ENCODE measurements at places on chromosomes 3 and 15. TPM values are rescaled to one million over a fixed set of nuclear protein-coding genes. Genes with fewer than 3 reads are reported as not detected.
A peak's percentile ranks its signal among the peaks of the same experiment; 100 is the strongest.

ANKRD63 gene
- total RNA-seq = not detected

IL12A gene
- 0.91 TPM for total RNA-seq

SH2D7 gene
- not detected for total RNA-seq

COPB2 gene
- 118 TPM for total RNA-seq

ZNF639 gene
- 44.7 TPM for total RNA-seq

DNA sequence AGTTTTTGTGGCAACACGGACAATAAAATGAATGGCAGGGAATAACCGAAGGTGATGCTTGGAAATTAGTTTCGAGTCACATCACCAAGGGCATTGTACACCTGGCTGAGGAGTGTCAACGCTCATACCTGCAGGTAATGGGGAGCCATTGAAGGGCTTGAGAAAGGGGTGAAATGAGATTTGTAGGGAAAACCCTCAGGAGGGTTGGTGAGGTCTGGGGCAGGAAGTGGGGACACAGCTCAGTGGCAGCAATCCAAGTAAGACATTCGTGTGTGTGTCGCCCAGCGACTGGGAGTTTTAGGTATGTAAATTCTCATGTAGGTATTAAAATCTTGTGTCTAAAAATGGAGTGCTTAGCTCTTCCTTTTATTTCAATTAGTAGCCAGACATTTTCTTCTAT is 14.3 kb downstream of the PARP14 start:
- no peak for DNase-seq
- no peak overlapping the region for H3K27ac ChIP-seq
- no peaks in the 10 kb centered on the region for H3K36me3 ChIP-seq
- H3K4me3 ChIP-seq = no peak overlapping the region
- no peaks in the 10 kb centered on the region for H3K27me3 ChIP-seq

DNA sequence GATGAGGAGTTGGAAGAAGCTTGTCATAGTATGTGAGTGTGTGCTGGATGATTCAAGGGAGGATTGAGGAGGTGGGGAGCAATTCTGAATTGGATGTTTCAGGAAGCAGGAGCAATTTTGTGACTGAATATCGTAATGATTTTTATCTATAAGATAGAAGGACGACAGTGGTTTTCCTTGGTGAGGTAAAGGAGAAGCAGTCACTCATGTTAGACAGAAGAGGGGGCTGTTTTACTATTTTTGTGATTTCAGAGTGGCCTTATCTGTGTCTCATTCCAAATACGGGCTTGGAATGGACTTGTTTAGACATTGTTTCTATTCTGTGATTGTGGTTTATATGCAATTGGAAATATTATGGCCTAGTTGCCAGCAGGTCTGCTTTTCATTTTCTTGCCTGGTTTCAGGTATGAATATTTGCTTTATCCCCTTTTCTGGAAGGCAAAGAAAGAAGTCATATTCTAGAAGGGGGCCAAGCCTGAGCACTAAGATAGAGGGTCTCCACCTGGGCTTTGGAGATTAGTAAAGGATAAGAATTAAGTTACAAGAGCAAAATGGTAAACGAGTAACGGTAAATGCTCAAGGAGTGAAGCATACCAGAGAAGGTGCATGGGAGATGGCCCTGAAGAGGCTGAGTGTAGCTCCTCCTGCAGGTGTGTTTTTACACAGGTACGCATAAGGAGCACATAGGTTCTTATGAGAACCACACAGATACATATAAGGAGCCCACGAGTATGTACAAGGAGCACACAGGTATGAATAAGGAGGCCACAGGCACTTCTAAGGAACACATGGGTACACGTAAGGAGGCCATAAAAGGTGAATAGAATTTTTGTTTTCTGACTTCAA is 124.6 kb upstream of the KCNAB1 start:
- no peak overlapping the region for H3K4me3 ChIP-seq
- no peak for DNase-seq
- H3K36me3 ChIP-seq = no peaks in the 10 kb centered on the region
- H3K4me1 ChIP-seq = no peaks in the 10 kb centered on the region

GRCh38 chr3:16978234-16978920 is 93.6 kb downstream of the PLCL2 start:
- peaks cover 16% of the 10 kb centered on the region for H3K4me1 ChIP-seq
- no peaks in the 10 kb centered on the region for H3K36me3 ChIP-seq
- H3K27me3 ChIP-seq = no peaks in the 10 kb centered on the region

DNA sequence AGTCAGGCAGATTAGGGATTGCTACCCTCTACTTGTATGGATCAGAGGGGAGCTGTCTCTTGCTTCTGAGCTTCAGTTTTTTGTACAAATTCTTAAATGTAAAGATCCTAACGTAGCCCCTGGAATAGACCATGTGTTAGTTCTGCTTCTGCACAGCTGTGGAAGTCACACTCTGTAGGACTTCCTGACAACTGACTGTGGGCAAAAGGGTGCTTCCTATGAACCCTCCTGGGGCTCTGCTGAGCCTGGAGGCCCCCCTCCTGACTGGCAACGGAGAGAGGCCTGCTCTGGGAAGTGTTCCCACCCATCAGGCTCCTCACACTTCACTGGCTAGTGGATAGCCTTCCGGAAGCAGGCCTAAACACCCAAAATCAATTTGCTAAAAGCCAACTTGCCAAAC is 131.0 kb downstream of the RPLP1 start:
- no peaks in the 10 kb centered on the region for H3K36me3 ChIP-seq
- no peak overlapping the region for H3K27ac ChIP-seq
- no peak overlapping the region for H3K4me3 ChIP-seq

GRCh38 chr3:94482686-94483085 is 419.8 kb downstream of the NSUN3 start:
- no peak overlapping the region for H3K4me3 ChIP-seq
- H3K36me3 ChIP-seq = no peaks in the 10 kb centered on the region
- H3K27me3 ChIP-seq = no peaks in the 10 kb centered on the region
- no peak for DNase-seq
- peaks cover 7% of the 10 kb centered on the region for H3K4me1 ChIP-seq
- no peak overlapping the region for H3K27ac ChIP-seq

- H3K4me1 ChIP-seq = peaks cover 8% of the 10 kb centered on the region
- no peak for DNase-seq
- no peaks in the 10 kb centered on the region for H3K27me3 ChIP-seq
- H3K36me3 ChIP-seq = no peaks in the 10 kb centered on the region
Measured at GRCh38 chr3:186235554-186235953, 126.5 kb downstream of the DGKG start.

DNA sequence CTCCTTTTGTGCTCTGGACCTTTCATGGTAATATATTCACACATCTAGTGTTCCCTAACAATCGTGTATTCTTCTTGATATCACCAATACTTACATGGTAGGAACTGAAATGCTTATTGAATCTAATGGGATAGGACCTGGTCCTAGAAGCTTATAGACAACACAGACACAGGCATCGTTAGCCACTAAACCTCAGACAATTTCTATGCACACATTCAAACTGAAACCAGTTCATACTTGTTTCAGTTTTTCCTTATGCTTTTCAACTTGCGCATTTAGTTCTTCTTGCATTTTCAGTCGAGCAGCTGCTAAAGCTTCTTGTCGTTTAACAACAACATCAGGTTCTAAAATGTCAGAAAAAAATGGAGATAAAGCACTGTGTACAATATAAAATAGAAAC is 2.3 kb downstream of the SELENOS start:
- no peak overlapping the region for H3K27ac ChIP-seq
- H3K4me1 ChIP-seq = peaks cover 9% of the 10 kb centered on the region
- H3K4me3 ChIP-seq = no peak overlapping the region
- H3K27me3 ChIP-seq = no peaks in the 10 kb centered on the region

DNA sequence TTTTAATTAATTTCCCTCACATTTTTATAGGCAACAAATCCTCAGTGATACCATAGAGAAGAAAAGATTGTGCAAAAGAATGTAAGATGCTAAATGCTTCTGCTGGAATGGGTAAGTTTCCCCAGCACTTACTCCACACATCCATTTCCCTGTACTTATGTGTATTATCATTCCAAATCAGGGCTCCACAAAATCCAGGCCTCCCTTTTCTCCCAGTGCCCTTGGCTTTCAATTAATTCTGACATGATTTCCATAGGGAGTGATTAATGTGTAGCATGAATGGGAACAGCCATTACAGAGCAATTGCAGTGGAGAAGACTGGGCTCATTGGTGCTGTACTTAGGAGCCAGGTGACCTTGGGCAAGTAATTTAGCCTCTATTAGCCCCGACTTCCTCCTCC is 41.3 kb upstream of the UBE2E1 start:
- no peak overlapping the region for H3K27ac ChIP-seq
- no peak for DNase-seq
- H3K36me3 ChIP-seq = no peaks in the 10 kb centered on the region
- peaks cover 9% of the 10 kb centered on the region for H3K4me1 ChIP-seq
- H3K27me3 ChIP-seq = no peaks in the 10 kb centered on the region
- H3K4me3 ChIP-seq = no peak overlapping the region

GRCh38 chr3:194058189-194058571 is 77.8 kb upstream of the HES1 start:
- no peaks in the 10 kb centered on the region for H3K36me3 ChIP-seq
- DNase-seq = peak; percentile 57
- H3K4me3 ChIP-seq = peak overlapping the region; percentile 41
- no peaks in the 10 kb centered on the region for H3K4me1 ChIP-seq

DNA sequence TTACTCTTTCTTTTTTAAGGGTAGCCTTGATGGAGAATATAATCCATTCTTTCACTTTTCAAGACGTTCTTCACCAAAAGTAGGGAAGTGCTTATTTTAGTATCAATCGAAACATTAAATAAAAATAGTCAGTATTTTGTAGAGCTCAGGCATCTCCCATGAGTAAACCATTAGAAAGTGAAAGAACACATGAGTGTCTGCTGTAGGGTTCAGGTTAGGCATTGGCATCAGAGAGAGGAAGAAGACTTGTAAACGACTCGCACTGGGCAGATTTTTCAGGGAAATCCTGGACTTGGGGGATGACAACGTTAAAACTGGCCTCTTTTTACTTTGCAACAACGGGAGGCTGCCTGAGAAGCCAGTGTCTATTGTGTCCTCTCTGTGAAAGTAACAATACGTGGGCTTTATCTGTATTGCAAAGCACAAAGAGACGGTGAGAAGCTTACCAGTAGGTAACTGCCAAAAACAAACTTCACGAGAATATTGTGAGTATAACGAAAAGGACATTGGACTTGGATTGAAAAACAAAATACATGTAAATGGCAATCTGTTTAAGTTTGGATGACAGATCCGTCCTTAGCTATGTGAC is 451.7 kb downstream of the PYDC2 start:
- H3K27ac ChIP-seq = no peak overlapping the region
- no peak overlapping the region for H3K4me3 ChIP-seq
- no peaks in the 10 kb centered on the region for H3K4me1 ChIP-seq
- H3K36me3 ChIP-seq = no peaks in the 10 kb centered on the region
- H3K27me3 ChIP-seq = no peaks in the 10 kb centered on the region

GRCh38 chr3:195240939-195241338 is 30.0 kb downstream of the XXYLT1 start:
- H3K4me1 ChIP-seq = peaks cover 26% of the 10 kb centered on the region
- DNase-seq = no peak
- H3K27me3 ChIP-seq = no peaks in the 10 kb centered on the region

DNA sequence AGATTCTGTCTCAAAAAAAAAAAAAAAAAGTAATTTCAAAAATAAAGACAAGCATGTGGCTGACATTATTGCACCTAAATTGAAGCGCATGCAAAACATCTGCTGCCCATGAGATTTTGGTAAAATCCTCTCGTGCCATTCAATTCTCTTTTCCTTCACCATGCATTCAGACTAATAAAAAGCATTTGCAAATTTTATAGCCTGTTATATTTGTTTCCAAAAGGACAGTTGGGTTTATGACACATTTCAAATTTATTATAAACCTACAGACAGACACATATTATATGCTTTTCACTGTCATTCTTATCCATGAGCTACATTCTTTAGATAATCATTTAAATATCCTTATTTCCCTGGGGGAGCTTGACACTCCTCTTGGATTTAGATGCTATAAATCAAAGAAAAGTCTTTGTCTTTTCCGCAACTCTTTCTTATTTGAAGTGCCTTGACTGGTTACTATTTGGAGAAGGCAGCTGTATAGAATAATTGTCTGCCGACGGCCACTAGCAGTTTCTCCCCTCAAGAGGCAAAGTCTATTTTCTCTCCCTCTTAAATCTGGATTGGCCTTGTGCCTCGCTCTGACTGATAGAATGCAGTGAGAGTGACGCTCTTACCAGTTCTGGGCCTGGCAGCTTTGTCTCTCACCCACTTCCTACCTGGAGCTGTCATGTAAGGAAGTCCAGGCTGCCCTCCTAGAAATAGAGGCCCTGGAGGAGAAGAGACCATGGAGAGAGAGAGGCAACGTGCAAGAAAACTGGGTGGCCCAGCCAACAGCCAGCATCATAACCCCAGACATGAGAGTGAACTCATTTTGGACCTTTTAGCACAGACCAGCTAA is 6.8 kb upstream of the LRIG1 start:
- no peaks in the 10 kb centered on the region for H3K27me3 ChIP-seq
- H3K27ac ChIP-seq = no peak overlapping the region
- no peak for DNase-seq
- H3K4me1 ChIP-seq = no peaks in the 10 kb centered on the region
- H3K4me3 ChIP-seq = no peak overlapping the region

DNA sequence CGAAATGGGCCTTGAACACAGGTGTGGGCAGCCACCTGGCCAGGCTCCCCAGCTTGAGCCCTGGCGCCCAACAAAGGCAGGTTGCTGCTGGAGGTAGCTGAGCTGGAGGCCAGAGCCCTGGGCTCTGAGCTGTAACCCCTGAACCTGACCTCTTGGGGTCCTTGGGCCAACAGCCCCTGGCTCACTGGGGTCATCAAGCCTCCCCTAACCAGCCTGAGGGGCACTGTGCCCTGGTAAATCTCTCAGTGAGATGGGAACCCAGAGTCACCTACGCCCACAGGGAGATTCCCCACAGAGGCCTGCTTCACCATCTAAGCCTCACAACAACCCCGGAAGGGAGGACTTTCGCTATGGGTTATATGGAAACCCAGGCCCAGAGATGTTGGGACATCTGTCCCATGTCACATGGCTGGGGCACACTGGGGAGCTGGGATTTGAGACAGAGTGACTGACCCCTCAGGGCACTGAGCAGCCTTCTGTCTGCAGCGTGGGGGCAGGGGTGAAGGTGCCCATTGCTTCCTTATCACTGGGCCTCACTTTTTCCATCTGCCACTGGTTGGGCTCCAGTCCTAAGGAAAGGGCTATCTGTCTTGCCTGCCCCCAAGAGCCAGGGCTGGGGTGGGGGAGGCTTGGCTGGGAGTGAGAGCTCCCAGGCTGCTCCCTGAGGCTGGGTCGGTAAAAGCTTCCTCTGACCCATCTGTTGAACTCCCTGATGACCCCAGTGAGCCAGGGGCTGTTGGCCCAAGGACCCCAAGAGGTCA is 59.1 kb downstream of the IQSEC1 start:
- DNase-seq = no peak
- H3K4me1 ChIP-seq = peaks cover 84% of the 10 kb centered on the region
- no peaks in the 10 kb centered on the region for H3K36me3 ChIP-seq
- H3K4me3 ChIP-seq = no peak overlapping the region

DNA sequence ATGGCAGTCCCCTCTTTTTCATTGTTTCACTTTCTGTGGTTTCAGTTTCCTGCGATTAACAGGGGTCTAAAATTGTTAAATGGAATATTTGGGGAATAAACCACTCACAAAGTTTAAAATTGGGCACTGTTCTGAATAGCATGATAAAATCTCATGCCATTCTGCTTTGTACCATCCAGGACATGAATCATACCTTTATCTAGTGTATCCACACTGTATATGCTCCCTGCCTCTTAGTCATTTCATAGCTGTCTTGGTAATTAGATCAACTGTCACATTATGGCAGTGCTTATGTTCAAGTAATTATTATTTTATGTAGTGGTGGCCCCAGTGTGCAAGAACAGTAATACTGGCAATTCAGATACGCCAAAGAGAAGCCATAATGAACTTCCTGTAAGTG is 734.5 kb downstream of the ZPLD1 start:
- H3K27ac ChIP-seq = no peak overlapping the region
- DNase-seq = no peak
- H3K36me3 ChIP-seq = no peaks in the 10 kb centered on the region
- H3K4me3 ChIP-seq = no peak overlapping the region

GRCh38 chr3:14463330-14464140 is 61.1 kb downstream of the SLC6A6 start:
- no peaks in the 10 kb centered on the region for H3K36me3 ChIP-seq
- H3K27ac ChIP-seq = no peak overlapping the region
- H3K27me3 ChIP-seq = no peaks in the 10 kb centered on the region
- H3K4me1 ChIP-seq = peaks cover 22% of the 10 kb centered on the region
- no peak overlapping the region for H3K4me3 ChIP-seq
